Bronchial epithelial cell (primary cell): ENCODE measurements at places on chromosomes 12 and 14. TPM values are rescaled to one million over a fixed set of nuclear protein-coding genes. Genes with fewer than 3 reads are reported as not detected.
A peak's percentile ranks its signal among the peaks of the same experiment; 100 is the strongest.

GRCh38 chr12:75177997-75178396 lies 31.6 kb downstream of the KCNC2 start:
- DNase-seq: peak; percentile 99

GRCh38 chr12:97275728-97276590 lies 186.6 kb upstream of the RMST start:
- no peak for DNase-seq

DNA sequence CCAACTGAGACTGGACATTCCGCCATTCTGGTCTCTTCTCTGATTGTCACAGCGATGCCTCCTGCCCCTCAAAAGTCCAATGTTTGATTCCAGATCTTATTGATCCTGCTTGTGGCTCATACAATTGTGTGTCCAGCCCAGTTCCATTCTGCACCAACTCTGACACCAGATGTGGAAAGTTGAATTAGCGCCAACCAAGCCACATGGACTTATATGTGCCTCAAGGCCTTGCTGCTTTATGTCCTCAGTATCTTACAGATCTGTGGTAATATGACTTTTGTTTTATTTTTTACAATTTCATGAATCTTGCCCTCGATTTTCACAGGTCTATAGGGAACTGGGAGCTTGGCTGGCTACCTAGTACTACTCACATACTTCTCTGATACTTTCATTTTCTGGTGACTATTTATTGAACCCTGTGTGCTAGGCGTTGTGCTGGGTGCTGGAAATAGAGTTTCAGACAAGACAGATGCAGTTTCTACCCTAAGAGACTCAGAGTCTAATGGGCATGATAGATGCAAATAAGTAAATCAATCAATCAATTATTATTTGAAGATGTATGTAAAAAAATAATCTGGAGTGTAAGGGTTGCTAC lies 472.0 kb downstream of the TMTC2 start:
- no peak for DNase-seq

DNA sequence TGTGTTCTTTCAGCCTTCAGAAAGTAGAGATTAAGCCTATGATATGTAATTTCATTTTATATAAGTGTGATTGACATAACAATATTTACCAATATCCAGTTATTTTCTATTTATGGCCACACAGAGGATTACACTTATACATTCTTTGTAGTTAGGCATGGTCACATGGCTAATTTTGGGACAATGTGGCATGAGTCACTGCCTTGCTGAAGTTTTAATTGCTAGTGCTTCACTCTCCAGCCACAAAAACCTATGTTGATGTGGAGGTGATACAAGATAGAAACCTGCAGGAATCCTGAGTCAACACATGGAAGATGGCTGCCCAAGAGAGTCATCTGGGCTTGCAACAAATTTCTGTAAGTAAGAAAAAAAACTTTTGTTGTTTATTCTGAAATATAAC lies 17.0 kb downstream of the CLEC14A start:
- no peak for DNase-seq

The ASPG gene
- total RNA-seq: 0.53 and 6.9 TPM in 2 replicates

The NR1H4 gene
- not detected in 2 replicates for total RNA-seq

DNA sequence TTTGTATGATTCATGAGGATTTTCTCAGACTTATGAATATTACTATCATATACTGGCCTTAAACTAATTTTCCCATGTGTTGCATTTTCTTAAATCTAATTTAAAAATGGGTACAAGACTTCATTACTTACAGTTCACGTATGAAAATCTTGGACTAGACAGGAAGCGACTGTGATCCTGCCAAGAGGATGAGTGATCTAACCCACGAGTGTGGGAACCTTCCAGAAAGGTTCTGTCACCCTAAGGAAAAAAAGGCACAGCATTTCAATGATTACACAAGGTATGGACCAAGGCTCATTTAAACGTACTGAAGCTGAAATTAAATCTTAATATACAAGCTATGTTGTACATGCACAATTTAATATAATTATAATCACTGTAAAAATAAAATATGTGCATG lies 293.5 kb upstream of the DIO2 start:
- DNase-seq: no peak

The CCDC38 gene
- total RNA-seq: 0.13 TPM in 1 of 2 replicates, not detected in the other

DNA sequence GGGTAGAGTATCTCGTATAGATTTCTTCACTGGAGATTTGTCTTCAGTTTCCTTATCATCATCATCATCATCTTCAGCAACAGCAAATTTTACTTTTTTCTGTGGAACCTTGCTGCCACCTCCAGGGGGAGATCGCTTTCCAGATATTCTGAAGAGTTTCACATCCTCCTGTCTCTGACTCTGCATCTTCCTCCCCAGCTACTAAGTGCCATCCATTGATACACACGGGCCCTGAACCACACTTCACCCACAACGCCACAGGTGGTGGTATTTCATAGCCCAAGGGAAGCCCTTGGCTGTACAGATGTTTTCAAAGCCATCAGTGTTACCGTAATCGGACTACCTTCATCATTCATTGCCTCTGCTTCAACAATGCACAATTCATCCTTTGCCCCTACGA lies 82.2 kb downstream of the PPP2R5C start:
- DNase-seq: no peak

GRCh38 chr12:27549236-27549800 lies 25.3 kb downstream of the PPFIBP1 start:
- peak; percentile 98 for DNase-seq

The MGAT4C gene
- under 0.01 and 0.26 TPM in 2 replicates for total RNA-seq

- DNase-seq: no peak
Observed at GRCh38 chr14:97025722-97026121, 228.5 kb downstream of the VRK1 start.

- peak; percentile 45 for DNase-seq
Observed at GRCh38 chr12:53757101-53757770, 5.5 kb upstream of the CISTR start.

DNA sequence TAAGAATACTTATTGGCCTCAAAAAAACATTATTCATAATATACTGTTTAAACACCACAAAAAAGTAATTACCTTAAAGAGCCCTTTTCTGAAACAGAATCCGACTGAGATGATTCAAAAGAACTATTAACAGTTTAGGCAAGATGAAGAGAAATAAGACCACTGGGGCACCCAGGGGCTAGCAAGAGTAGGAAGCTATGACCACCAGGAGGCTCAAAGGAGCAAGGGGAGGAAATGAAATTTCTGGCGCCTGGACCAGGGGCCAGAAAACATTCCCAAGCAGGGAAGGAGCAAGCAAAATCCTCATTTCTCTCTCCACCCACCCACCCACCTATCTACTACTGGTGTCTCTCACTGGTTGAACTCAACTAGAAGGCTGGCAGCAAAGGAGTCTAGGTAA lies 6.3 kb upstream of the DCAF4 start:
- no peak for DNase-seq

The RARG gene
- 24.7 and 74.6 TPM in 2 replicates for total RNA-seq

- no peak for DNase-seq
Observed at GRCh38 chr14:96747006-96747405, 50.2 kb upstream of the VRK1 start.

DNA sequence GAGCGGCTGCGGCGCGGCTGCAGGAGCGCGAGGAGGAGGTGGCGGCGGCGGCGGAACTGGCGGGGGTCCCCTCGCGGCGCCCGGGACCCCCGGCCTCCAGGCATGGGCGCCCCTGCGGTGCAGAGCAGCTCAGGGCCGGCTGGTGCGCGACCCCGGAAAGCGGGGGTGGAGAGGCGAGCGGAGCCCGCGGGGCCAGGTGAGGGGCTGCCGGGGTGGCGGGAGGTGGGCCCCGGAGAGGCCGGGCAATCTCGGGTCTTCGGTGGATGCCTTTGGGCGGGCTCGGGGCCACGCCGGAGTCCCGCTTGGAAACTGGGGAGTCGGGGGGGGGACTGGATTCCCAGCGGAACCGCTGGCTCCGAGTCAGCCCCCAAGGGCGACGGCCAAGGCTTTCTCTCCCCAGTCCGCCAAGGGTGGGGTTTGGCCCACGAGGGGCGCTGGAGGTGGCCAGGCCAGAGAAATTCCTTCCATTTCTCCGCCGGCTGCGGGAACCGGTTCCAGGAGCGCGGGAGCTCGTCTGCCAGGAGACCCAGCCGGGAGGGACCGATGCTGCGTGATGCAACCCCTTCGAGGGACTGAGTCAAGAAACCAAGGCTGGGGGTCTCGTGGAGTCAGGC lies 13.9 kb upstream of the NR4A1 start:
- no peak for DNase-seq

The RPL10L gene
- not detected in 2 replicates for total RNA-seq

The PLBD1 gene
- total RNA-seq: 1.1 and 5.4 TPM in 2 replicates

GRCh38 chr14:52808101-52808500 lies 16.7 kb upstream of the GNPNAT1 start:
- DNase-seq: no peak

The RD3L gene
- not detected in 2 replicates for total RNA-seq

The PACS2 gene
- 42.4 and 43.1 TPM in 2 replicates for total RNA-seq

GRCh38 chr14:60933920-60934655 lies 46.8 kb downstream of the TRMT5 start:
- DNase-seq: no peak

GRCh38 chr12:123286652-123287373 lies 15.2 kb upstream of the CDK2AP1 start:
- no peak for DNase-seq

The TMEM179 gene
- not detected in 2 replicates for total RNA-seq

The HOXC12 gene
- not detected in 2 replicates for total RNA-seq

The KLRD1 gene
- total RNA-seq: 0.26 and 0.53 TPM in 2 replicates

The SPSB2 gene
- 7.9 and 12.5 TPM in 2 replicates for total RNA-seq

The ZFYVE21 gene
- 76.1 and 77.7 TPM in 2 replicates for total RNA-seq

DNA sequence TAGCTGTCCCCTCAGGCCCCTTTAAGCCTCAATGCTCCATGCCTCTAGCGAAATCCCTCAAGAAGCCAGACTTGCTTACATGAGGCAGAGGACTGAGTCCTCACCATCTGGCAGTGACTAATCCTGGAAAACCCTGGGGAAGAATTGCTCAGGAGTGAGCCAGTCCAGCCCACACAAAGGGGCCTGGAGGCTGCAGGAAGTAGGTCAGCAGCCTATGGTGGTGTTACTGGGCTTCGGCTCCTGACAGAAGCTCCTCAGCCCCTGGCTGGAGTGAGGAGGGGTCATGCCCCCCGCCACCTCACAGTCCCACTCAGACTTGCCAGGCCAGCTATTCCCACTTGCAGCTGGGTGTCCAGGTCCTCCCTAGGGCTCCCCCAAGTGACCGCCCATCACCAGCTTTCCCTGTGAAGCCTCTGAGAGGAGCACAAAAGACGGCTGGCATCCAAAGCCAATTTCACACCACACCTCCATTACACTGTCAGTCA lies 250.5 kb downstream of the DPF3 start:
- peak; percentile 94 for DNase-seq

GRCh38 chr14:59918824-59919569 lies 947 bp upstream of the LRRC9 start:
- peak; percentile 35 for DNase-seq

The HOTAIR gene
- total RNA-seq: not detected in 2 replicates

- peak; percentile 50 for DNase-seq
Observed at GRCh38 chr12:49121047-49121696, 10.0 kb downstream of the TUBA1B start.

The CISTR gene
- total RNA-seq: not detected in 2 replicates

The GRIP1 gene
- total RNA-seq: 3.9 and 28.0 TPM in 2 replicates

- no peak for DNase-seq
Observed at GRCh38 chr14:41636492-41637392, 30.1 kb downstream of the LRFN5 start.

The ZBTB42 gene
- total RNA-seq: 5.2 and 5.3 TPM in 2 replicates

- DNase-seq: no peak
Observed at GRCh38 chr12:103182299-103182698, 224.8 kb downstream of the ASCL1 start.

DNA sequence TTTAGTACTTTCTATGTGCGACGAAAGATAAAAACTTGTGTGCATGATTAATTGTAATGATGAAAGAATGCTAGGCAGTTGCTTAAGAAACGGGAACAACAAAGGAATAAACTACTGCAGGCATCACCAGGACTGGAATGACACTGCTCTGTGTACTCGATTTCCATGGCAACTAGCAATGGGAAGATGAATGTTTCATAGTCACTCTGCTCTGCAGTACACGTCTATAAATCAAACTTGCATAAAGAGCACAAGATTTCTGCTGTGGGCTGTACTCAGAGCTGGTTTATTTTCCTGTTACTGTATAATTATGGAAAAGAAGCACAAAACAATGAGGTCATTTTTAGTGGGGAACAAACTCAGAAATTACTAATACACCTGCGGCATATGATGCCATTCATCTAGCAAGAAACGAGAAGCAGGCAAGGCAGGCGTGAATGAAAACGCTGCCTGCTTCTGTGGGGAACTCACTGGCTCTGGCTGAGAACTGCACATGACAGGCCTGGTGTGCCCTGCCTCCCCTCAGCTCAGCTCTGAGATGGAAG lies 41.8 kb downstream of the EFCAB11 start:
- peak; percentile 85 for DNase-seq

- DNase-seq: no peak
Observed at GRCh38 chr14:73014105-73014504, 12.8 kb downstream of the ZFYVE1 start.

DNA sequence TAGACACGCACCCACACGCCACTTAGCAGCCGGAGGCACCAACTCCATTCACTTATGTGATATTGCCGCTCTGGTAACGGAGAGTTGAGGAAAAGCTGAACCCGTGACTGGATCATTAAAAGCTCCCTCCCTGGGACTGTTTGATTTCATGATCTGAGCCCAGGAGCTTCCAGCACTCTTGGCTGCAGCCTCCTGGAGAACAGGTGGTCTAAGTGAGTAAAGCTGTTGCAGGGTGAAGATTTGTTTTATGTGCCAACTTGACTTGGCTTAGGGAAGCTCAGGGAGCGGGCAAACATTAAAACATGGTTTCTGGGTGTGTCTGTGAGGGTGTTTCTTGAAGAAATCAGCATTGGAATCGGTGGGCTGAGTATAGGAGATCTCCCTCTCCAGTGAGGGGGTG lies 16.9 kb upstream of the TMEM132C start:
- no peak for DNase-seq

DNA sequence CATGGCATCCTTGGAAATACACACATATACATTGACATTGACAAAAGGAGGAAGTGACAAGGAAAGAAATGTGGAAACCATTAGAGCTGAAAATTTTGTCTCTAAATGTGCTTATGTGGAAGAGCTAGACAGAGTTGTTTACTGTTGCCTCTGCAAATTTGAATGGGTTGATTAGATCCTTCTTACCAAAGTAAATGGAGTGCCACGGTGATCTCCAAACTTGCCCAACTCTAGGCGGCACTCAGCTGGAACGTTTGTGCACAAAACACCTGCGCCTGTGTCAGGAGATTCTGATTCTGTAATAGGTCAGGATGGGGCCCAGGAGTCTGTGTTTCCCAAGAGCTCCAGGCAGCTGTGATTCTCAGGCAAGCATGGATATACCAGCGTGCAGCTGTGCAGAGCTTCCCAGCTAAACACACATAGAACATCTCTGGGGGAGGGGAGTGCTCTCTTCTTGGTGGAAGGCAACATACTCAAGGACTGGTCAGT lies 77.8 kb upstream of the BDKRB2 start:
- DNase-seq: no peak
